Stimulated activated CD8-positive, alpha-beta memory T cell treated with anti-CD3 and anti-CD28 coated beads, Interleukin-7, amount 100 ng/mL, for 4 hours (primary cell): ENCODE measurements at places on chromosomes 5 and 9.

DNA sequence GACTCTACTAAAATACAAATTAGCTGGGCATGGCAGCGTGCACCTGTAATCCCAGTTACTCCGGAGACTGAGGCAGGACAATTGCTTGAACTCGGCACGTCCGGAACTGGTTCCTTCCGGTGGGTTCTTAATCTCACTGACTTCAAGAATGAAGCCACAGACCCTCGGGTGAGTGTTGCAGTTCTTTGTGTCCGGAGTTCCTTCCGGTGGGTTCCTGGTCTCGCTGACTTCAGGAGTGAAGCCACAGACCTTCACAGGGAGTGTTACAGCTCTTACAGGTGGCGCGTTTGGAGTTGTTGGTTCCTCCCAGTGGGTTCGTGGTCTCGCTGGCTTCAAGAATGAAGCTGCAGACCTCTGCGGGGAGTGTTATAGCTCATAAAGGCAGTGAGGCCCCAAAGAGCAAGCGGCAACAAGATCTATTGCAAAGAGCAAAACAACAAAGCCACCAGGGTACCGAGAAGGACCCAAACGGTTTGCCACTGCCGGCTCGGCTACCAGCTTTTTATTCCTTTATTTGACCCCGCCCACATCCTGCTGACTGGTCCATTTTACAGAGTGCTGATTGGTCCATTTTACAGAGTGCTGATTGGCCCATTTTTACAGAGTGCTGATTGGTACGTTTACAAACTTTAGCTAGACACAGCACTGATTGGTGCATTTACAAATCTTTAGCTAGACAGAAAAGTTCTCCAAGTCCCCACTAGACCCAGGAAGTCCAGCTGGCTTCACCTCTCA lies 28.6 kb upstream of the SLC6A19 start:
- no peak for DNase-seq

DNA sequence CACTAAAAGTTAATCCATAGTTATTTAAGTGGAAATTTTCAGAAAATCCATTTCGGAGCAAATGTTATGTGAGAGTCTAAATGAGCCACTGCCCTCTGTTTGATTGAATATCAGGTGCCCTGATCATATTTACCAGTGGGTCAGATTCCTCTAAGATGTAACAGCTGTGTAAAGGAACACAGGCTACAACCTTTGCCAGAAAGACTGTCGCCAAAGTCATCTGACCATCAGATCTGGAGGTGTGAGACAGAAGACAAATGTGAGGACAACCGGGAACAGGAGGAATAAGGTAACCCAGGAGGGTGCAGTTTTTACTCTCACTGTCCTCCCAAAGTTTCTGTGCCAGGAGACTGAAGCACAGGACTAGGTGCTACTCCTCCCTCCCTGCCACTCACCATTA lies 90.8 kb downstream of the CAAP1 start:
- DNase-seq = no peak

GRCh38 chr9:123353984-123354591 lies 1.9 kb upstream of the CRB2 start:
- DNase-seq = peak; percentile 16

DNA sequence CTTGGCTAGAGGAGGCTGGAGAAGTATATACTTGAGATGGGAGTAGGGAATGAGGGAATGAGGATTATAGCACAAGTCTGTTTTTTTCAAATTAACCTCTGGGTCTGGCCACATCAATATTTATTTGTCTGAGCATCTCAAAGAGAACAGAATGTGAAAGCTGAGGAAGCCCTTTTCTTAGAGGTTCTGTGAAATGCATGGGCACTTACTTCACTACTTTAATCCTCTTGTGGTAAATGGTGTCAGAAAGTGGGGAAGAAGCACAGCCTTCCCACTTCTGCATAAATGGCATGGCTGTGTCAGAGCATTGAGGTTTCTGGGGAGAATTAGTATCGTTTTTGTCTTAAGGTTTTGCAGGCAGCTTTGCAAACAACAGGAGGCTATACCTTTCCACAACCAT lies 48.6 kb downstream of the SPATA31D1 start:
- DNase-seq = no peak

DNA sequence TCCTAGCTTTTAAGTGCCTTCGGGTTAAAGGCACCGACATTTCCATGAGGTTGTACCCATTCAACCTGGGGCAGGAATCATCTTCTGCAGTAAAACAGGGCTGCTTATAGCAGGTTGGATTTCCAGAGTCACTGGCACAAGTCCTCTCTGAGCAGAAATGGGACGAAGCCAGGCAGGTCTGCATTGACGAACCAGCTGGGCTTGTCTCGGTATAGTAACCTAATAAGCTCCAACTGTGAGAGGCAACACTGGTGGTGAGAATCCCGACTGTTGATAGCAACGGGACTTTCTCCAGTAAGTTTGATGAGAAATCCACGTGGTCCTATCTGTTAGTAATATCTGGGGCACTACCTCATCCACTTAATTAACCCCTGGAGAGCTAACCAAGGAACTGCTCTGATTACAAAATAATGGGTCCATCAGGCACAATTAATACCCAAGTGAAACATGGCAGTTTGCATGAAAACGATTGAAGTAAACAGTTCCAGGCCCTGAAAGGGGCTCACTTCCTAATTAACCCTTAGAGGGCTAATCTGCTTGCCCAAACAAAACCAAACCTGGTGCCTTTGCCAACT lies 491.0 kb upstream of the C9orf72 start:
- no peak for DNase-seq

DNA sequence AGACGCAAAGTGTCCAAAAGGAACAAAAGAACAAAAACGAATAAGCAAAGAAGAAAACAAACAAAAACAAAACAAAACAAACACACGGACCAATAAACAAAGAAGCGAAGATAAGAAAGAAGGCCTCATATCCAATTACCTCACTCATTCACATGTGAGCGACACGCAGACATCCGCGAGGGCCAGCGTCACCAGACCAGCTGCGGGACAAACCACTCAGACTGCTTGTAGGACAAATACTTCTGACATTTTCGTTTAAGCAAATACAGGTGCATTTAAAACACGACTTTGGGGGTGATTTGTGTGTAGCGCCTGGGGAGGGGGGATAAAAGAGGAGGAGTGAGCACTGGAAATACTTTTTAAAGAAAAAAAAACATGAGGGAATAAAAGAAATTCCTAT lies 28.3 kb upstream of the WWC1 start:
- no peak for DNase-seq

GRCh38 chr5:139652788-139653241 lies 4.7 kb downstream of the CXXC5 start:
- DNase-seq = no peak

GRCh38 chr9:131404581-131404980 lies 10.7 kb downstream of the PRRC2B start:
- DNase-seq = no peak

GRCh38 chr5:177620560-177620959 lies 20.6 kb downstream of the B4GALT7 start:
- DNase-seq = no peak

DNA sequence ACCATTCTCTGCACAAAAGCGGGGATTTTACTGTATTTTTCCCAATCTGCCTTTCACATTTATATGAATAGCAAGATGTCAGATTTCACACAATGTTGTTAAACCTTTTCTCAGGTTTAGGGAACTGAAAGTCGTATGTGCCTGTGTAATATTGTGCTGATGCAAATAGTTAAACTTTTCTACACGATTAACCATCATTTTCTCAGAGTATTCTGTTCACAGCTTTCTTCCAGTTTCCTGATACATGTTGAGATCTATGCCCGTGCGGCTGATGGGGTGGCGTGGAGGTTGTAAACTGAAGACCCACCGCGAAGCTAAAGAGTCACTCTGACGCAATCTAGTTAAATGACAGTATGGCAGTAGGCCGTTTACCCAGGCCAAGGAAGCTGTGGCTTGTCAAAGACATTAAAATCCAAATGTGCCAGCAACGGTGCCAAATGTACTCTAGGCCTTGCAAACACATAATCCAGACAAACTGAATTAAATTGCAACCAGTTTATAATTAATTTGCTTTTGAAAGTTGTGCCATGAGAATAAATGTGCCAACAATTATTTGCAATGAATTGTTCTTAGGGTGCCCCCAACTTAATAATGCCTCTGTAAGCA lies 145.7 kb downstream of the EBF1 start:
- DNase-seq = no peak

GRCh38 chr5:73236541-73237128 lies 63.6 kb downstream of the TMEM174 start:
- DNase-seq = no peak

GRCh38 chr9:125972012-125972729 lies 225.0 kb downstream of the PBX3 start:
- DNase-seq = no peak

- DNase-seq = no peak
These were observed 63.4 kb downstream of the RAPGEF1 start for GRCh38 chr9:131676431-131676972.

DNA sequence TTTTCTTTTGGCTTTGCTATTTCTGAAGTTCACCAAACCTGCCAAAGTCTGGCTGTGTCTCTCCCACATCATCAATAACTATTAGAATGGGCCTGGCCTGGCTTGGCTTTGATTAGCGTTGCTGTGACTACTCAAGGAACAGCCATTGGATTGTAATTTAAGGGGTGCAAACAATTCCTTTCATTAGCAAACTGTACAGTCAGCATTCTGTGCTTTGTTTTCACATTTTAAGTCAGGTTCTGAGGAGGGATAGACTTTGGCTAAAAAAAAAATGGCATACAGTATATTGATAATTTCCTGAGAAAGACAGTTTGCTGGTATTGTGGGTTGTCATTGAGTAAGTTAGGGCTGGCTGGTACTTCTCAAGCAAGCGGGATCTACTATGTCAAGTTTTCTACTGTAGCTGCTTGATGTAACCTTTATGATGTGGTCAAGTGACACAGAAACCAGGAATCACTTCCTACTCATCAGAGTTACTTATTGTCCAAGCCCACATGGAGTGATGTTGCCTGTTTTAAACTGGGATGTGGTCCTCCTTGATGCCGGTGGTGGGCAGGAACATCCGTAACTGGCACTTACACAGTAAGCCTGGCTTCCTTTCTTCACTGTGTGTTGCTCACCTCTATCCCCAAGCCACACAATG lies 161.4 kb downstream of the CD180 start:
- DNase-seq = no peak

GRCh38 chr5:38532165-38532669 lies 24.2 kb downstream of the LIFR start:
- no peak for DNase-seq

GRCh38 chr9:20490246-20490834 lies 132.0 kb downstream of the MLLT3 start:
- no peak for DNase-seq

GRCh38 chr5:128424646-128425045 lies 113.4 kb downstream of the FBN2 start:
- no peak for DNase-seq

DNA sequence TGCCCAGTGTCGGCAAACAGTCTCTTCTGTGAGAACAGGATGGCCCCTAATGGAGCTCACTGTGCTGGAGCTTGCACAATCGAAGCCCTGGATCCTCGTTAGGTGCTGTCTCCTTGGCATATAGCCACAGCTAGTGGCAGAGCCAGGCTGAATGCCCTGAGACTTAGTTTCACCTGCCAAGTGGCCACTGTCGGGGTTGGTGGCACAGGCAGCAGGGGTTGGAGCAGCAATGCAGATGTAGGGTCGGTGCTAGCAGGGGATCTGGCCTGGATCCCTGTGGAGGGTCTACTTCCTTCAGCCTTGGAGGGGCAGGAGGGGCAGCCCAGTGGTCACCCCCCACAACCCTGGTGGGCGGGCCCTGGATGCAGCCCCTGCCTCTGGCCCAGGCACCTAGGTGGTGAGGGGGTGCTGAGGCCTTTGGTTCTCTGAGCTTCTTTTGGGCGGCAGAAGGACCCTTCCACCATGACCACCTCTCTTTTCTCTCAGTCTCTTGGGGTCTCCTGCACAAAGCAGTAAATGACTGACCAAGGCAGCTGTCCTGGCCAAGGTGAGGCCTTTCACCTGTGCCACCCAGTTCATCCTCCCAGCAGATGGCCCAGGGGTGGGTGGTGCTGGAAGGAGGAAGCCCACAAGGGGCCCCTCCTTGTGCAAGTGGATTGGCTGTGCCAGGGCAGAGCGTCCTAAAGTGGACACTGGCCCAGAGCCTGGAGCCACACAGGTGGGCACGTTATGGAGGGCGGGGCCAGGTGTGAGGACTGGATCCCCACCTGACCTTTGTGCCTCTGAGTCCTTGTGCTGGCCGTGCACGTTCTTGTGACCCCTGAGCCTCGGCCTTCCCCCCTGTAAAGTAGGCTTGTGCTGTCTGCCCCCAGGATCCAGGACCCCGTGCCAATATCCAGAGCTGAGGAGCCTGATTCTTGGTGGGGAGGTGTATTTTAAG lies 44.8 kb downstream of the PHF2 start:
- DNase-seq = no peak

- no peak for DNase-seq
These were observed 39.1 kb upstream of the SARDH start for GRCh38 chr9:133777068-133777791.

GRCh38 chr5:148740966-148741742 lies 85.3 kb upstream of the ADRB2 start:
- no peak for DNase-seq

GRCh38 chr5:52582313-52582712 lies 205.4 kb upstream of the ITGA1 start:
- no peak for DNase-seq

- no peak for DNase-seq
These were observed 229.5 kb downstream of the ARL15 start for GRCh38 chr5:54080831-54081230.

DNA sequence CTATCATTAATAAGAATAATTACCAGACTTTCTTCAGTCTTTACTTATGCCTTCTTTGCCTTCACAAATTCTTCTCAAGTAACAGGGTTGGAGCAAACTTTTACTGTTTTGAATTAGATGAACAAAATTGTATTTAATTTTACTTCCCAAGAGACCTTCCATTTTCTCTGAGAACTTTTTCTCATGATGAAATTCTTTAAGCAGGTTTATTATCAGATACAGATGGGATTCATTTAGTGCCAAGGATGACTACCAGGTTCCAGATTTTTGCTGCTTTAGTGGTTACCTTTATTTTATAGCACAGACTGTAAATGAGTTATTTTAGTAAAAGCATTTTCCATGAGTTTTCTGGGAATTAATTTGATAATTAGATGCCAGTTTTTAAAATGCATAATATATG lies 125.1 kb downstream of the GDNF start:
- DNase-seq = no peak

DNA sequence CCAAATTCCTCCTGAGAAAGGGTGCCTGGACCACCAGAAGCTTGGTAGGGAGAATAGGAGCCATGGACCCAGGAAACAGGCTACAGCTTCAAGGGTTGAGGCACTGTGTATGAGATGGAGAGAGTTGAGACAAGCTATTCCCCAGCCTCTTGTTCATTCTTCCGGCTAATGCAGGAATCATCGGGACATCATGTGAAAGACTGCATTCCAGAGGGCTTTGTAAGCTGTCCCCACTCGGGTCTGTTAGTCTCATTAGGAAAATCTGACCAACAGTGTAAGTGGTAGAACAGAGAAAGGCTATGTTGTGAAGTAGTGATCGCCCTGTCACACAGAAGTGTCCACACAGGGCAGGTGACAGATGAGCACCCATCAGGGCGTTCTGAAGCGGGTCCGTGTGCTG lies 81.4 kb downstream of the GABBR2 start:
- DNase-seq = no peak

- no peak for DNase-seq
These were observed 5.9 kb downstream of the CDKN2A start for GRCh38 chr9:21988056-21988990.
